HS-27A (cell line): ENCODE measurements at places on chromosomes 11 and 22.
A peak's percentile ranks its signal among the peaks of the same experiment; 100 is the strongest.

- no peak for DNase-seq
These were observed 17.1 kb downstream of the OR6Q1 start for GRCh38 chr11:58047818-58048217.

DNA sequence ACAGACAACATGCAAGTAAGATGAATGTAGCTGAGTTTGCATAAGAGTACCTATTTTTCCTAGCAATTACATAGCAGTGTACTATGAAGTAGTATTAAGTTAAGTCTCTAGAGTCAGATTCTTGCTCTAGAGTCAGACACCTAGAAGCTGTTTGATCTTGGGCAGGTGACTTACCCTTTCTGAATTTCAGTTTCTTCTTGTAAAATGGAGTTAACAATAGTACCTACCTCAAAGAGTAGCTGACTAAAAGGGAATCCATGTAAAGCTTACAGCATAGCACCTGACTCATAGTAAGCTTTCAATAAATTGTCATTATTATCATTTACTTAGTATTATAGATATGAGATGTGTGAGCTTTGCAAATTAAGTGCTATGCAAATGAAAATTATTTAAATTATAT lies 47.8 kb upstream of the PTPRJ start:
- no peak for DNase-seq

DNA sequence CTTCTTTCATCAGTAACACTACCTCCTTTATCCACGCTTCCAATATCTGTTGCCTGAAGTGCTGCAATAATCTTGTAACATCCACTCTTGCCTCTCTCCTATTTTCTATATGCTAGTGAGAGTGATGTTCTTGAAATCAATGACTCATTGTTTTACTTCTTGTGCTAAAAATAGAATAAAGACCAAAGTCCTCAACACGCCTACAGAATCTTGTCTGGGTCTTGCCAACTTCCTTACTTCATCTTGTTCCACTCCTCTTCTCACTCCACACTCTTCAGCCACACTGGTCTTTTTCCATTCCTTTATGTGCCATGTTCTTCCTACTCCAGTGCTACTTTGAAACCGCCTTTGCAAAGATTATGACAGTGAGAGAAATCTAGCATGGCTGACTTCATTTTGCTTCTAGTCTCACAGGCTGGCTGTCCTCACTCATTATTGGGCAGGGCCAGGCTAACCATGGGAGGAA lies 136.4 kb downstream of the CCDC81 start:
- no peak for DNase-seq

DNA sequence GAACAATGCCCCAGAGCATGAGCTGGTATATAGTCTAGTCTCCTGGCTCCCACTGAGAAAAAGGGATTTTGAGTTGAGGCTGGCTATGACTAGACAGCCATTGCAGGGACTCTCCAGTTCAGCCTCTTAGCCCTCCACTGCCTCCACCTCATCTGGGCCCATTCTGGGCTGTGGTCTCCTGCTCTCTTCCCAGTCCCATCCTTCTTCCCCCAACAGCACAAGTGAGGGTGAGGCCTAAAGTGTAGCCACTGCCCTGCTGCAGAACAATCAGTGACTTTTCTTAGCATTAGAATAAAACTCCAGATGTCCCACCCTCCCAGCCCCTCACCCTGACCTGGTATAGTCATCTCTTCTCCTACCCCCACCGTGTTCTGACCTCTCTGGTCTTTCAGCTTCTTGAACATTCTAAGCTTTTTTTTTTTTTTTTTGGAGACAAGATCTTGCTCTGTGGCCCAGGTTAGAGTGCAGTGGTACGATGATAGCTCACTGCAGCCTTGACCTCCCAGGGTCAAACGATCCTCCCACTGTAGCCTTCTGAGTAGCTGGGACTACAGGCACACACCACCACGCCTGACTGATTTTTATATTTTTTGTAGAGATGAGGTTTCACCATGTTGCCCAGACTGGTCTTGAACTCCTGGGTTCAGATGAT lies 4.3 kb downstream of the MED15 start:
- DNase-seq = no peak

DNA sequence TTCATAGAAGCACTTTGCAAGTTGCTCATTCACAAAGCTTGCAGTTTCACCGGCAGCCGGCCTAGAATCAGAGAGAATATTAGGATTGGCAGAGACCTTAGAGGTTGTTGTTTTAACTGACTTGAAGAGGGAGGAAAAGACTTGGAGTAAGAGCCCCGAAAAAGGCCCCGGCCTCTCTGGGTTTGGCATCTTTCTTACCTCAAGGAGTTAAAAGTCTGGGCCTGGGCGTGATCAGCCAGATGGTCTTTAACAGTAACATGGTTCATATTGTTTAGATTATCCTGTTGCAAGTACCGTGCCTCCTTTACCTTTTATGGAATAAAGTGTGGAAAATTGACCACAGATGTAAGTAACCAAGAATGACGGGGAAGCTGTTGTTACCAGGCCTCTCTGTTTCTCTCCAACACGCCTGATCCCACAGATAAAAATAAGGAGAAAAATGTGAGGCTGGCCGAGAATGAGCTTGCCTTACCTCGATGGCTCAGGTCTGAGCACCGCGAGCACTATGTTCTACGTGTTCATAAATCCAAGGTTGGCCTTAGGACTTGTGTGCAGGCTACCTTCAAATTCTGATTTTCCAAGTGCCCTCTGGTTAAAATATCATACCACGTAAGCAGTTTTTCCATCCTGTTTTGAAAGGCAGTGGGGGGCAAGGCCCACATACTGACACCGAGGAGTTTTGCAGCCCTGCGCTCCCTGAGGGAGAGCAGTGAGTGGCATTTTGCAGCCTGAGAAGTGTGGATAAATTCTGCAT lies 56.4 kb downstream of the PARVA start:
- DNase-seq = no peak

GRCh38 chr11:2886191-2886894 lies 768 bp upstream of the CDKN1C start:
- no peak for DNase-seq

DNA sequence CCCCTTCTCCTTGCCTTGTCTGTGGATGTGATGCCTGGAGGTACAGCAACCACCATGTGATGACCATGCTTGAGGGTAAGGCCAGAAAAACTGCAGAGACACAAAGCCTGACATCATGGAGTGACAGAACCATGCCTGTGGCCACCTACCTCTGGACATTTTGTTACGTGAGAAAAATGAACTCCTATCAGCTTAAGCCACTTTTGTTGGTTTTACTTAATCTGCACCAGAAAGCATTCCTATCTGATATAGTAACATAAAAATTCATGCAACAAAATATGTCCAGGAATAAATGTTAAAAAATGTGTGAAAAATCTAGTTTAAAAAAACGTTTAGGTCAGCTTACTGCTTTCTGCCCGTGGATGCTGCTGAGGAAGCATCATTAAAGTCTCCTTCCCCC lies 42.6 kb upstream of the P4HA3 start:
- no peak for DNase-seq

DNA sequence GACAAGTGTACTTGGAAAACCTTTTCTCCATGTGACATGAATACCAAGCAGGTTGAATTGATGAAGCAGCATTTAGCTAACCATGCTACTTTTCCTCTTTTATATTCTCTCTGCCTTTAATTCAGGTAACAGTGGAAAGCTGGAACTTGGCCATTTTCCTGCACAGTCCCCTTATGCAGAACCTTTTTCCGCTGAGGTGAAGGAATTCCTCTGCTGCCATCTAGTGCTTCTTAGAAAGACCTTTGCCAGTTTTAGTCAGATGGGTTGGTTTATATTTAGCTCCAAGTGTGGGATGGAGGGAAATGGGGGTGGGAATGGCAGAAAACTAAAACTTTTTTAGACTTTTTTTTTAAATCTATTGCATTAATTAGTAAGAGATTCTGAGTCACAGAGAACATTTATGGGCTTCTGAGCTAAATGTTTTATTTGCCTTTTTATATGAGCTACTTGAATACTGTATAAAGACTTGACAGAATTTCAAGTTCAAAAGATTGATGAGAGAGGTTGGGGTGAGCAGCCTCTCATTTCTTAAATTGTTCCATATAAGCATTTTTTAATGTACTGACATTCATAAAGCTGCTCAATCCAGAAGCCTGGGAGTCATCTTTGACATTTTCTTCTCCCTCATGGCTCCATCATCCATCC lies 153.9 kb upstream of the ZC3H12C start:
- DNase-seq = peak; percentile 20

DNA sequence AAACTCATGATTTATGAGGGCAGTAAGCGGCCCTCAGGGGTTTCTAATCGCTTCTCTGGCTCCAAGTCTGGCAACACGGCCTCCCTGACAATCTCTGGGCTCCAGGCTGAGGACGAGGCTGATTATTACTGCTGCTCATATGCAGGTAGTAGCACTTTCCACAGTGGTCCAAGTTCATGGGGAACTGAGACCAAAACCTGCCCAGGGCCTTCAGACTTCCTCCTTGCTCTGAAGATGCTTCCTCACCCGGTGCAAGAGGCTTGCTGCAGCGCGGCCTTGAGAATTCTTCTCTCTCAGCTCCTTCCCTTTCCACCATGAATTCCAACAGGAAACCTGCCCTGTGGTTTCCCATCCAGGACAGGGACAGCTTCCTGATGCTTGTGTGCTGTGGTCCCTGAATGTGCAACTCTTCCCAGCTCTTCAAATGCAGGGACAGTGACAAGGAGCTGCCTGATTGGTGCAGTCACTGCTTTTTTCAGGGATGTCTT lies 53.9 kb downstream of the GGTLC2 start:
- no peak for DNase-seq

GRCh38 chr11:1198561-1199240 lies 24.2 kb upstream of the MUC5B start:
- no peak for DNase-seq

DNA sequence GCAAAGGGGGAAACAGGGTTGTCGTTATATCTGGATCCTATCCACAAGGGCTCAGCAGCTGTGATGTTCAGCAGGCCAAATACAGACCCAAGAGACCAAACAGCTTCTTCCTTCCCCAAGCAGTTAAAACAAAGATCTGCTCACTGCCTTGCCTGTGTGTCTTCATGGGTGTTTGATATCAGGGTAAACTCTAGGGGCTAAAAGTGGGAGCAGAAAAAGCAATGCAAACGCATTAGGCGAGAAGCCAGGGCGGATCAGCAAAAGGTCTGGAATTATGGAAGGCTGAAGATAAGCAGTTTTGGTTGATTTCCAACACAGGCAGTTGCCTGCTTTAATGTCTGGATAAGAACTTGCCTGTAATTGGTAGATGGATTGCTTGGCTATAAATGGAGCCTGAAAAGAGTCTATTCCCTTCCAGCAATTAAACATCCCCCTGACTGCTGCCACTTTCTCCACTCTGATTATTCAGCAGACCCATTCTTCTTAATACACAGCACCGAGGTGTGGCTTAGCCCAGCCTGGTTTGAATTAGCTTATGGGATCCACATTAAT lies 126.3 kb downstream of the COMMD9 start:
- no peak for DNase-seq

GRCh38 chr11:12707500-12707880 lies 33.3 kb downstream of the TEAD1 start:
- DNase-seq = no peak

DNA sequence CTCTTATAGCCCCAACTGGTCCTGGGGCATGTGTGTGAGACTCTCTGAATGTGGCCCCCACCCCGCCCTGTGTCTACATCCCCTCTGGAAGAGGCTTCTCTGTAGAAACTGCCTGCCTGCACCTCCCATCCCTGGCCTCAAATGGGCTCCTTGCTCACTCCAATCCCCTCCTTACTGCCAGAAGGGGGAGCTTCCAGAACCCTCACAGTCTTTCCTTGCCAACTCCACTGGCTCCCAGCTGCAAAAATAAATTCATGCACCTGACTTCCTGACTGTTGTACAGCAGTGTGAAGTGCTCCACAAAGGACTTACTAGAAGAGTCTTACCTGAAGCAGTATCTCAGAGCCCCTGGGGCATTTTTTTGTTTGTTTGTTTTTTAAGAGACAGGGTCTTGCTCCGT lies 15.2 kb upstream of the SERPIND1 start:
- DNase-seq = no peak

DNA sequence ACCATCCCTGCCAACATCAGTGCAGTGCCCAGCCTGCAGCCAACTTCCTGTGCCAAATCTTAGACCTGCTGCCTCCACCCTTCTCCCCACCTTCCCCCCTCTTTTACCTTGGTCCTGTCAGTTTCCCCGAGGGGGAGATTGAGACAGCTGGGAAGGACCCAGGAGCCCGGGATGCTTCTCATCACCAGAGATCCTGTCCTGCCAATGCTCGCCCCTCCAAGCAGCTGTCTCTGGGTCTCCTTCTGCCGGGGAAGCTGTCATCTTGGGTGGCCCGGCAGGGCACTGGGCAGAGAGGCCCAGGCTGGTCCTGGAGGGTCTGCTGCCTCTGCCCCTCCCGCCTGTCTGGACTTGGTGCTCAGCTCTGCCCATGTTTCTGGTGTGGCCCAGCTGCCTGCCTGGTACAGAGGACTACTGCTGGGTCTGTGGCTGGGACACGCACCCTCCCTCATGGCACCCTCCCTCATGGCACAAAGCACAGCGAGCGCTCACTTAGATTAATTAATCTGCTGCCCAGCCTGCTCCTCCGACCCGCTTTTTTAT lies 60.4 kb upstream of the THY1 start:
- DNase-seq = no peak

DNA sequence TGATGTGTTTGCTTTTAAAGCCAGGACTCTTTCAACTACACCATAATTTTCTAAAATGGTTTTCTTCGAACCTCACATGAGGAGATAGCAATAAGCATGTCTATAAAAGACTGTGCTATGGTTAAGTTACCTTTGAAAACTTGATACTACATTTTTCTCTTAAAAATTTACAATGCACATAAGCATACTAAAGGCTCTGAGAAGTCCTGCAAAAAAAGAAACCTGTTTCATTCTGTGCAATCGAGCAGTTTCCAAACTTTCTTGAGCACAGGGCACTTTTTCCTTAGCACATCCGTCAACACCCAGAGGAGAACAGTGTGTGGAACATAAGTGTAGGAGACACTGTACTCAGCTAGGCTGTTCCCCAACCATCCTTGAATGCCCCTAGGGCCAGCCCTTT lies 144.1 kb upstream of the ARHGAP20 start:
- no peak for DNase-seq

DNA sequence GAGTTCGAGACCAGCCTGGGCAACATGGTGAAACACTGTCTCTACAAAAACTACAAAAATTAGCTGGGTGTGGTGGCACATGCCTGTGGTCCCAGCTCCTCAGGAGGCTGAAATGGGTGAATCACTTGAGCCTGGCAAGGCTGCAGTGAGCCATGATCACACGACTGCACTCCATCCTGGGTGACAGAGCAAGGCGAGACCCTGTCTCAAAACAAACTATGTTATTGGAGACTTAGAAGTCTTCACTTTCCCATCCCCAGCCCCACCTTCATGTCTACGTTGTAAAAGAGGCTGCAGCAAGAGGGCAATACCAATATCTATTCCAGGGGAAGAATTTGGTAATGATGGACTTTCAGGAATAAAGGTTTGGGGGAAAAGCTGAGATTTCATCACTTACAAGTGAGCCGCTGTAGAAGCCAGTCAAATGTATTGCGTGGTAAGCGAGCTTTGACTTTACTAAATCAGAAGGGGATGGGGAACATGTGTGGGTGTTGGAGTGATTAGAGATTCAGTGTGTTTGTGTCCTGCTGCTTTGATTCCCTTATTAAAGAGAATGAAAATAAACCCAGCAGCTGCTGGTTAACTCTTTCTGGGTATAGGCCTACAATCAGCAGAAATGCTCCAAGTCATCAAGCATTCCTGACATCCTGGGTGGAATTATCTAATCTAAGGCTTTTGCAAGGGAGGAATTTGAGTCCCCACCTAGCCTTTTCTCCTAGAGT lies 53.7 kb downstream of the UBASH3B start:
- no peak for DNase-seq

GRCh38 chr11:2885678-2886081 lies at the start of gene CDKN1C:
TSS of gene CDKN1C (minus strand) at chr11:2885775. CDS start at chr11:2885456, 319 bp downstream.
- DNase-seq = no peak
